Substantia nigra (tissue), 51 donors: ENCODE measurements at places on chromosomes 4 and X.

DNA sequence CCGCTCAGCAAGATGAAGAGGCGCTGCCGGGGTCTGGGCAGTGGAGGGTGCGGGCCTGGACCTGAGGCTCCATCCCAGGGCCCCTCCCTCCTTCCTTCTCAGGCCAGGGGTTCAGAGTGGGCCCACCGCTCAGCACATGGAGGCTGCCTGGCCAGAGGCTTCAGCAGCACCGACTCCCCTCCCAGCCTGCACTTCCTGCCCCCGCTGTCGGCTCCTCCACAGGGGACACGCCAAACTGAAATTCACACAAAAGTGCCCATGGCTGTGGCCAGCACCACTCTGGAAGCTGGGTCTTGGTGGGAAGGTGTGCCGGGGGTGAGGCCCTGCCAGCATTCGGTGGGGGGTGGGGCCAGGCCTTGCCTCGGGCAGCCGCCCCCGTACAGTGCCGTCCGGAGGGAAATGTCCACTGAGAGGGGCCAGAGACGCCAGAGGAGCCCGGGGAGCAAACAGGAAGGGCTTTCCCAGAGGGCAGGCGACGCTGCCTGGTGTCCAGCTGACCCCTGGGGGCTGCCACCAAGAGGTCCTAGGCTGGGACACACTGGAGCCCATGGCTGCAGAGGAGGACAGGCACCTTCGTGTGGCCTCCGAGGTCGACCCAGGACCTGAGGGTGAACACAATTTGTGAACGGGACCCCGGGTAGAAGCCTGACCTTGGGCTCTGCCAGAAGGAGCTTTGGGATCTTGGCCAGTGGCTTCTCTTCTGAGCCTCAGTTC is 84.6 kb upstream of the AFAP1 start:
- no peak for DNase-seq

DNA sequence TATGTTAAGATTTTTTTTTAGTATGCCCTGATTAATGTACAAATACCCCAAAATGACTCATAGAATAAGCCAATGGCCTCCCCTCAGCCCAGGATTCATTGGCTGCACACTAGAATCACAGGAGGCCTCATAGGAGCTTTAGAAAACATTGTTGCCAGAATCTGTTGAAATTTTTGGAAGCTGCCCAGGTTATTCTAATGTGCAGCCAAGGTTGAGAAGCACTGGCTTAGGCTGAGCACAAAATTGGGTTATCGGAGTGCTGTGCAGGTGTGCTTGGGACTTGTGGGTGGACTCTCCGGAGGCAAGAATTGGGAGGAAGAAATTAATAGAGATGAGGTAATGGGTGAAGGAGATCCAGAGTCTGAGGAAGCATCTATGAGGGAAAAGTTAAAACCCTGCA is 41.3 kb upstream of the VCX start:
- DNase-seq: no peak

GRCh38 chr4:93243262-93243661 is 585.3 kb upstream of the ATOH1 start:
- no peak for DNase-seq

DNA sequence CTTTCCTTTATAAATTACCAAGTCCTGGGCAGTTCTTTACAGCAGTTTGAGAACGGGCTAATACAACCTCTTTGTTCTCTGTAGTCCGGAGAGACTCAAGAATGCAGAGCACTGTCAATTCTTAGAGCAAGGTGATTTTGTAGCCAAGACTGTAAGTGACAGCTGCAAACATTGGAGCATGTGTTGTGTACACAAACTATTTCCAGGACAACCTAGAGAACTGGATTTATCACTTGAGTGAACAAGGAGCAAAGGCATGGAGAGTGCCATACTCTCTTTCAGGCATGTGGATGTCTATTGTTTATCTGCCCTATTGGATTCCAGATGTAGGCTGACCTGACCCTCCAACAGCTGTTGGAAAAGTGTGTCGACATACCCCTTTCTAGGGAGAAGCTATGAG is 153.9 kb downstream of the SPANXN3 start:
- no peak for DNase-seq

- no peak for DNase-seq
Measured at GRCh38 chr4:122635205-122635604, 14.3 kb upstream of the IL21 start.

- peak; percentile 5 for DNase-seq
Measured at GRCh38 chr4:6548201-6548881, 26.6 kb upstream of the MAN2B2 start.

GRCh38 chrX:133285341-133285740 is 67.2 kb upstream of the TFDP3 start:
- no peak for DNase-seq

DNA sequence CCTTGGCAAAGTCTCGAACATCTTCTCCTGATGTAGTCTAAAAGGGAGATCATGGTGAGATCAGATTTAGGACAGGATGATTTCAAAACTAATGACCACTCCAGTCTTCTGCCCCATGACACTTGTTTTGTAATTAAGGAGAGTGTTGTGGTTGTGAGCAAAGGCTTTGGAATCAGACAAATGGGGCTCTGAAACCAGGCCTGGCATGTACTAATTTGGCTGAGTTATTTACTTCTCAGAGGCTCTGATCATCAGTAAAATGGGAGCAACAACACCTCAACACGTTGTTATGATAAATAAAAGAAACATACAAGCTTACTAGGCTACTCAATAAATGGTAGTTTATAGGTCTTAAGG is 106.9 kb upstream of the FTHL17 start:
- no peak for DNase-seq

DNA sequence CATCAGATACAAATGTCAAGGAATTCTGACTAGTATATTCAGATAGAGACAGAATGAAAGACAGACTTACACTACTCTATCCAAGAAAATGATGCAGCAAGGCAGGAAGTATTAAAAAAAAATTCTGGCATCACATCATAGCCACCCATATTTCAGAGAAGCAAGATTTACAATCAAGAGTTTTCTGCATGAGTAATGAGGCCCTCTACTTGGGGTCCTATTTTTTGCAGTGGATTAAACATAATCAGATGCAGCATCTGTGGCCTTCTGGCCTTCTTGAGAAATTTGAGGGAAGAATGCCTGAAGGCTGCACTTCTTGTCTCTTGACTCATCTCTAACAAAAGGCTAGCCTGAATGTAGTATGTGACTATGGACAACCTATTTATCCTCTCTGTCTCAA is 48.2 kb upstream of the SLIT2 start:
- DNase-seq: no peak

GRCh38 chr4:94523617-94524016 is 71.9 kb downstream of the PDLIM5 start:
- DNase-seq: no peak

- no peak for DNase-seq
Measured at GRCh38 chrX:65696613-65697012, 29.2 kb downstream of the MSN start.

DNA sequence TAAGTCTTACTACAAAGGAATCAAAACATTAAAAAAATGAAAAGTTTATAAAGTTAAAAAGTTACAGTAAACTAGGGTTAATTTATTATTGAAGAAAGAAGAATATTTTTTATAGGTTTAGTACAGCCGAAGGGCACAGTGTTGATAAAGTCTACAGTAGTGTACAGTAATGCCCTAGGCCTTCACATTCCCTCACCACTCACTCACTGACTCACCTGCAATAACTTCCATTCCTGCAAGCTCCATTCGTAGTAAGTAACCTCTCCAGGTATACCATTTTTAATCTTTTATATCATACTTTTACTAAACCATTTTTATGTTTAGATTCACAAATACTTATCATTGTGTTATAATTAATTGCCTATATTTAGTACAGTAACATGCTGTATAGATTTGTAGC is 307.5 kb upstream of the FAM241A start:
- no peak for DNase-seq

- no peak for DNase-seq
Measured at GRCh38 chrX:132918523-132918922, 39.9 kb downstream of the HS6ST2 start.

GRCh38 chr4:141169391-141169790 is 36.1 kb upstream of the RNF150 start:
- no peak for DNase-seq

DNA sequence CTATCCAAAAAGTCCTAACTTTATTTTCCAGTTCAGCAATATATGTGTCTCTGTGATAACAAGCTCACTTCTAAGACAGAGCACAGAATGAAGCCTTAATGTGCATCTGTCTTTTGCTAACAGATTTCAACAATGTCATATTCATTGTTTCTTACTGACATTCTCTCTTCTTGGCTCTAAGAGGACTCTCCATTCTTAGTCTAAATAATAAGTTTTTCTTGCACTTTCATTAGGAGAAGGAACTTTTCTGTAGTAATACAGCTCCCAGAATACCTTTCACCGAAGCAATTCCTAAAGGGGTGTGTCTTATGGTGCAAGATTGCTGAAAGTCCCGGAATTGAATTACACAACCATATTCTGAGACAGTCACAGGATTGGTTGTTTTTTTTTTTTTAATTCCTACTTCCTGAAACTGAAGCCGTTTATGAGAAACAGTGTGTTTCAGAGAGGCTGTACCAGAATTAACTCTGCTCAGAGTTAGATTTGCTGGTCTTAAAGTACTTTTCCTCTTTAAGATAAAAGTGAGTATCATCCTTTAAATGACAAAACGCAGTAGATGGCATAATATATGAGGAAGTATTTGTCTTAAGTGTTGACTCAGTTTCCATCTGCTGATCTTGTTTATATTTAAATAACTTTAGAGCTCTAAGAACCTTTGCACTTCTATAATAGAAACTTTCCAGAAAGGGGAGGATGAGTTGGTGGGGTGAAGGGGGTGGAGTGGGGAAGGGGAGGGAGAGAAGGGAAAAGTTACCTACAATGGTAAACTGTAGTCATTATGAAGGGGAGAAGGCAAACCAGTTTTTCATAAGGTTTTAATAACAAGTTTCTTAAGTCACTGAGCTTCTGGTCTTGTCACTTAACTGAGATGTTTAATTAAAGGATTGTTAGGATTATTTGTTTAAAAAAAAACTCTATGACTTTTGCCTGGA is at the start of gene ALPK1:
Gene ALPK1, plus strand, starts transcription at position 421 of the 932 bp plus-strand sequence.
- DNase-seq: no peak

GRCh38 chr4:41994461-41994985 is 4.2 kb downstream of the SLC30A9 start:
- DNase-seq: no peak

- no peak for DNase-seq
Measured at GRCh38 chr4:5237086-5237660, 185.9 kb downstream of the STK32B start.

- no peak for DNase-seq
Measured at GRCh38 chr4:154160519-154161301, 330.9 kb downstream of the DCHS2 start.

GRCh38 chr4:42152507-42153504 is at the start of gene BEND4:
TSS of gene BEND4 (minus strand) at chr4:42152655. CDS start at chr4:42152143, 512 bp downstream.
- no peak for DNase-seq
